ENCODE measurements at places on chromosomes 7 and 10. TPM values are rescaled to one million over a fixed set of nuclear protein-coding genes. Genes with fewer than 3 reads are reported as not detected.

Gene AKR1C2
- 46.0 TPM for total RNA-seq

Gene PPP1R17
- total RNA-seq = not detected

Gene SPDYE11
- total RNA-seq = not detected

Gene FAM237B
- not detected for total RNA-seq

Gene ERVW-1
- not detected for total RNA-seq

Gene PNLIPRP1
- total RNA-seq = not detected
